ENCODE measurements at places on chromosomes 13 and 19.

DNA sequence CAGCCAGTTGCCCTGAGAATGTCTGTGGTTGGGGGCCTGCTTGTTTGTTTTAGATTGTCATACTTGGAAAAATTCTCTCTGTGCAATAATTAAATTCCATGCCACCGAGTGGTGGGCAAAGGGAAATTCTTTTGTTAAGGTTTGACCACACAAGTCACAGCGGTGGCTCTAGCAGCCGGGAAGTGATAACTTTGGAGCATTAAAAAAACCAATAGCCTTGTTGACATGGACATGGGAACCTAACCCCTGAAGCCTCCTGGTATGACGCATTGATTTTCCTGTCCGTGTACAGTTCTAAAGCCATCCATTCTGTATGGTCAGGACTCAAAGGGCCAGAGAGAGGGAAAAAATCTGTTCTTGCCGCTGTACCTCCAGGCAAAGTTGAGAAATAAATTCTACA is 384.9 kb upstream of the ZNF507 start:
- DNase-seq: no peak

- no peak for DNase-seq
These were observed 46.6 kb upstream of the SLC15A1 start for GRCh38 chr13:98798849-98799645.

GRCh38 chr13:97913206-97913605 is 40.3 kb upstream of the IPO5 start:
- DNase-seq: no peak

GRCh38 chr19:8486661-8487136 is 15.7 kb downstream of the PRAM1 start:
- DNase-seq: no peak

- DNase-seq: no peak
These were observed 100.6 kb upstream of the FAM216B start for GRCh38 chr13:42680748-42681147.

- no peak for DNase-seq
These were observed 124.9 kb upstream of the CSNK1A1L start for GRCh38 chr13:37230346-37230745.

DNA sequence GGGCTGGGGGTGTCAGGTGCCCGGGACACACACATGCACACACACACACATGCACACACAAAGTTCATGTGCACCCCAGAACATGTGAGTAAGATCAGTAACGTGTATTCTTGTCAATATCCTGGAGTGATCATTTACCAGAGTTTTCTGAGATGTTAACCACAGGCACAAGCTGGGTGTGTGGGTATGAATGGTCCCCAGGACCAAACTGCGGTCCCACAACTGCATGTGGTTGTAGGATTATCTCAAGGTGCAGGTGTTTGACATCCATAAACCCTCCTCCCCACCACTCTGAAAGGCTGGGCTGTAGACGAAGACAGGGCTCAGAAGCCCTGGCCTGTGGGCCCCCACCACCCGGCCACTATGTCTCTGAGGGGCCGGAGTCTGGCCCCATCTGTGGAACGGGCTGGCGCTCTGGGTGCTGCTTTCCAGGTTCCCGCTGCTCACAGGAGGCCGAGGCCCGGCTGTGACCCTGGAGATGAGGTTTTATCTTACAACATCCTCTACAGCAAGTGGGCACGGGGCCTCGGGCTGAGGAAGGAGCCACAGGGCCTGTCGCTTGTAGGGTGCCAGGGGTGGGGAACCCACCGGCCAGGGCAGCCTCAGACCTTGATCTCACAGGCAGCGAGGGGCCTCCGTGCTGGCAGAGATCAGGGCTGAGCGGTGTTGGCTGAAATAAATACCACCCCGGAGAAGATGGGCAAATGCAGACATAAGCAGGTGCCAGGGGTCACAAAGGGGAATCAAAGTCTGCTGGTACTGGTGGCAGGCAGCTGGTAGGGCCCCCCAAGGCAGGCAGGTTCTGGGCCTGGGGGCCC is 4.3 kb downstream of the F2RL3 start:
- no peak for DNase-seq

DNA sequence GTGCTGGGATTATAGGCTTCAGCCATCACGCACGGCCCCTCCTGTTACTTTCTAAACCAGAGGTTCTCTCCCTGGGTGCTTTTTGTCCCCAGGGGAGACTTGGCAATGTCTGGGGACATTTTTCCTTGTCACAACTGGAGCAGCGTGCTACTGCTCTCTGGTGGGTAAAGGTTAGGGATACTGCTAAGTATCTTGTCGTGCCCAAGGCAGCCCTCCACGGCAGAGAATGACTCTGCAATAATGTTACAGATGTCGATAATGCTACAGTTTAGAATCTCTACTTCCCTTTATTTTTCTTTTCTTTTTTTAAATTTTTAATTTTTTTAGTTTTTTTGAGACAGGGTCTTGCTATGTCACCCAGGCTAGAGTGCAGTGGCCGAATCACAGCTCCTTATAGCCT is 38.0 kb downstream of the ADGRE1 start:
- no peak for DNase-seq

GRCh38 chr19:1690699-1691307 is 38.4 kb upstream of the TCF3 start:
- DNase-seq: no peak

GRCh38 chr19:49409441-49410029 is 13.7 kb downstream of the PTH2 start:
- no peak for DNase-seq

GRCh38 chr13:76164290-76164689 is 528.2 kb downstream of the LMO7 start:
- no peak for DNase-seq

DNA sequence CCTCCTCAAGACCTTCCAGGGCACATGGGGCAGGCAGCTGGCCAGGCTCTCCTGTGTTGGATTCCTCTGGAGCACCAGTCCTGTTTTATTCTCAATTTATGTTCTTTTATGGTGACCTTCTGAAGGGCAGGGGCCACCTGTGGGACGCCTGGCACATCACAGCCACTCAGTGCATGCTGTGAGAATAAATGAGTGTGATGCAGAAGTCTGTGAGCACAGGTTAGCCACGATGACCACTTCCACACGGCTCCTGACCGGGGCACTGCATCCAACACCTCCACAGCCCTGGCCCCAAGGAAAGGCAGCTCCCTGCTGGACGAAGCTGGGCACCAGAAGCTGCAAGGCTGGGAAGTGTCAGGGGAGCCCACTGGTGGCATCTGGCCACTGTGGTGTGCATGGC is 122.8 kb downstream of the CRYL1 start:
- no peak for DNase-seq

DNA sequence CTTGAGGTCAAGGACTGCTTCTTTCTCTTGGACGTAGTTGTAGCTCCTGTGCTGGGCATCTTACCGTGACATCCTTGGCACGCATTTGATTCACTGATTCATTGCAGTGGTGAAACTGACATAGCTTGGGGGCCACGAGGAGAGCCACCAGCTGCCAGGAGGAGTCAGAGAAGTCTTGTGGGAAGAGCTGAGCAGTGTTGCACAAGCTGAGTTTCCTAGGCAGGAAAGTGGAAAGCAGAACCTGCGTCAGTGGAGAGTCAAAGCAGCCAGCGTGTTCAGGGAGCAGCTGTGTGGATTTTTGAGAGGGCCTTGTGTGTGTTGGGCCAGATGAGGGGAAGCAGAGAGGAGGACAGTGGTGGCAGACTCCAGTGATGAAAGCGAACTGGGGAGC is 5.3 kb upstream of the GPR183 start:
- peak; percentile 31 for DNase-seq

DNA sequence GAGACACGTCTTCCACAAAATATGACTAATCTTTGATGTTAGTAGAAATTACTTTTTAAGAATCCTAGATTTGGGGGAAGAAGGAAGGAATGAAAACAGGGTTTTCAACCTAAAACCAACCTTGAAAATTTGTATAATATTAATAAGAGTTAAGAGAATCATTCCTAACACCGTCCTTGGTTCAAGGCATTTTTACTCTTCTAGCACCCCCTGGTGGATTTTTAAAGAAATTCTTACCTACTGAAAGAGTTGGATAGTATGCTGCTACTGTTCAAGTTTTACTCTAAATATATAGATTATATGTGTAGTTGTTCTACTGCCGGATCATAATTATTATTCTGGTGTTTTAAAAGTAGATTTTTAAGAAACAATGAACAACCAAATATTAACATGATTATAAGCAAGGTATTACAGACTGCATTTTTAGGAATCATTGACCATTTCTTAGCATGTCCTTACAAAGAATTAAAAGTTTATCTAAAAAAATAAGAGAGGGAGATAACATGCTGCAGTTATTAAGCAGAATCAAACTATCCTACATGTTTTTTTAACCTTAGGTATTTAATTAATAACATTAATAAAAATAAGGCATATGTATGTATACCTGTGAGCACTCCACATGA is 7.4 kb upstream of the SLITRK6 start:
- no peak for DNase-seq

DNA sequence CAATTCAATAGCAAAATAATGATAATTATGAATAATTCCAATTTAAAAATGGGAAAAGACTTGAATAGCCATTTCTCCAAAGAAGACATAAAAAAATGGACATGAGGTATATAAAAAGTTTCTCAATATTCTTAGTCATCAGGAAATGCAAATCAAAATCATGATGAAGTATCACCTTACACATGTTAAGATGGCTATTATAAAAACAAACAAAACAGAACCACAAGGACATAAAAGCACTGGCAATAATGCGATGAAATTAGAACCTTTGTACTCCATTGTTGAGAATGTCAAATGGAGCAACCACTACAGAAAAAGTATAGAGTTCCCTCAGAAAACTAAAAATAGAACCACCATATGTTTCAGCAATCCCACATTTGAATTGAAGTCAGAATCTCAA is 1186.1 kb downstream of the SLITRK5 start:
- DNase-seq: no peak

GRCh38 chr19:17468302-17469091 is 1.8 kb upstream of the SLC27A1 start:
- peak; percentile 84 for DNase-seq

GRCh38 chr19:9700229-9700981 is 25.5 kb upstream of the ZNF562 start:
- no peak for DNase-seq

GRCh38 chr13:30696278-30697176 is 38.8 kb upstream of the ALOX5AP start:
- peak; percentile 45 for DNase-seq

DNA sequence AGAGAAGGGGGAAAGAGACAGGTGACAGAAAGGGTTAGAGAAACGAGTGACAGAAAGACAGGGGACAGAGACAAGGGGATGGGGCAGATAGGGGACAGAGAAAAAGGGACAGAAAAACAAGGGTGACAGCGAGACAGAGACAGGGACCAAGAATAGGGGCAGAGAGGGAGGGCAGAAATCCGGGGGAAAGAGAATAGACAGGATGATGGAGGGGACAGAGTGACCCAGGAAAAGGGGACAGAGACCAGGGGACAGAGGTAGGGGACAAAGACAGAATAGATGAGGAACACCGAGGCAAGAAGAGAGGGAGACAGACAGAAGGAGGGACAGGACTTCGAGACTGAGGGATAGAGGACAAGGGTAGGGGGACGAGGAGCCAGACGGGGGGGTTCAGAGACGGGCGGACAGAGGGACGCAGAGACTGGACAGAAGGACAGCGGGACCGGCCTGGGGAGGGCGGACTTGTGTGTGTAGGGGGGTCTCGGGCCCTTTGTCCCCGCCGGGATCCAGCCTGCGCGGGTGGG is 593 bp downstream of the CADM4 start:
- DNase-seq: no peak

GRCh38 chr19:18637673-18638630 is 1.1 kb downstream of the KLHL26 start:
- no peak for DNase-seq

DNA sequence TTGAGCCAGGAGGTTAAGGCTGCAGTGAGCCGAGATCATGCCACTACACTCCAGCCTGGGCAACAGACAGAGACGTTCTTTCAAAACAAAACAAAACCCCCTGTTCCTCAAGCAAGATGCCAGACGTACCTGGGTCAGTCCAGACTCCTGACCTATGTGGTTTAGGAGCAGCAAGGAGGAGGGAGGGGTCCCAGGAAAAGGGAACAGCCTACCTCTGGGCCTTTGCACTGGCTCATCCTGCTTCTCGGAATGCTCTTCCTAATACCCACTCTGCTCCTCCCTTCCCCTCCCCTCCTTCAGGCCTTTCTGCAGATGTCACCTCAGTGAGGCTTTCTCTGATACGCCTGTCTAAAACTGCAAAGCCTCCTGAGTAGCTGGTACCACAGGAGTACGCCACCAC is 9.5 kb downstream of the RINL start:
- DNase-seq: no peak

GRCh38 chr13:30835442-30835841 is 70.6 kb upstream of the MEDAG start:
- DNase-seq: no peak

DNA sequence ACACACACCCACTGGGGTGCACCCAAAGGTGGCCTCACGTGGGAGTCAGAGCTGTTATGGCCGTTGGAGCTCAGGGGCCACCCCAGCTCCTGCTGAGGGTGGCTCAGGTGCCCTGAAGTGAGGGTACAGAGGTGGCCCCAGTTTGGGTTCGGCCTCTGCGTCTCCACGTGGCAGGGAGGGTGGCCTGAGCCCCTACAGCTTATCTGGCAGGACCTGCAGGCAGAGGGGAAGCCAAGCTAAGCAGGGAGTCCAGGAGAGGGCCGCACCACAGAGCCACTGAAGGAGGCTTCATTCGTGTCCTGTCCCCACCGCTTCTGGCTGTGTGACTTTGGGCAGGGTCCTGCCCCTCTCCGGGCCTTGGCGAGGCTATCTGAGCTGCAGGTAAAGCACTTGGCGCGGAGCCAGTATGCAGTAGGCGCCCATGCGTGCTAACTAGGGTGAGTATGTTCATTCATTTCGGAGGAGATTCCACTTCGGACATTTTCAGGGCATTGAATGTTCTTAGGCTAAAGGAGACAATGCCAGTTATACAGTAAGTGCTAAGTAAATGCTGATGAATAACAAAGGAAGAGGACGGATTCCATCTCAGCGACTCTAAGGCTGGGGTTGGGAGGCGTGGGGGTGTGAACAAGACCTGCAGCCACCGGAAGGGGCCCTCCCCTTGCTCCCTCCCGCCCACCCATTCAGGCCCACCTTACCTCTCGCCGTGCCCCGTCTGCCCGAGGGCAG is 4.9 kb downstream of the REX1BD start:
- DNase-seq: no peak

DNA sequence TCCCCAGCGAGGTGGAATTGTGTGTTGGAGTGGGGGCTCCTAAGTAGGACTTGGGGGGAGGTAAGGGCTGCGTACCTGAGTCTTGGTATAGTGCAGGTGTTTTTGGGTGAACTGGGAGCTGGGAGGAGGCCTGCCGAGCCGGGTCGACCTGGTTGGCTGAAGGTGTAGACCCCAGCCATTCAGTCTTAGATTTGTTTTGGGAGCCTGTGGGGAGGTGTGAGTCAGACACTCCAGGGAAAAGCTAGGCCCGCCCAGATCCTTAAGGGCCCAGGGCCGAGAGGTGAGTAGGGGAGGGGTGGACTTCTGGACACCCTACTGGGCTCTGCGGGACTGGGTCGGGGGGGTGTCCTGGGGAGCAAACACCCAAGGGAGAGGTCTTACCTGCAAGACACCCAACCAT is 935 bp downstream of the CRB3 start:
- no peak for DNase-seq

Data from heart right ventricle (tissue), 16 donors.